Left cardiac atrium (tissue), 4 donors: ENCODE measurements at places on chromosomes 3 and 15.

GRCh38 chr15:95760508-95760907 lies 570.0 kb upstream of the NR2F2 start:
- peak; percentile 31 for DNase-seq

GRCh38 chr3:123984957-123985356 lies 7.0 kb downstream of the ROPN1 start:
- no peak for DNase-seq

GRCh38 chr3:62815981-62816380 lies 59.2 kb downstream of the CADPS start:
- DNase-seq: no peak

- DNase-seq: no peak
Measured at GRCh38 chr3:9786825-9787669, 5.2 kb downstream of the TADA3 start.

- no peak for DNase-seq
Measured at GRCh38 chr15:81363718-81364500, 10.1 kb downstream of the TMC3 start.

- no peak for DNase-seq
Measured at GRCh38 chr3:69282181-69282580, 103.7 kb downstream of the FRMD4B start.

DNA sequence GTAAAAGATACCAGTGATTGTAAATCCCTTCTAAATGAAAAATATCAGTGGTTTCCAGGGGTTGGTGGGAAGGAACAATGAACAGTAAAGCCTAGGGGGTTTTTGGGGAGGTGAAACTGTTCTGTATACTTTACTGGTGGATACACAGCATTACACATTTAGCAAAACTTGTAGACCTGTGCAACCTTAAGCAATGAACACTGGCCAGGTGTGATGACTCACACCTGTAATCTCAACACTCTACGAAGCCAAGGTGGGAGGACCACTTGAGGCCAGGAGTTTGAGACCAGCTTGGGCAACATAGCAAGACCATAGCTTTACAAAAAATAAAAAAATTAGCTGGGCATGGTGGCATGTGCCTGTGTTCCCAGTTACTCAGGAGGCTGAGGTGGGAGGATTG lies 1.8 kb downstream of the CCDC13 start:
- DNase-seq: no peak

- no peak for DNase-seq
Measured at GRCh38 chr3:111748132-111748531, 110.9 kb upstream of the PHLDB2 start.
